MV-4-11 (cell line): ENCODE measurements at places on chromosomes 12 and 14.

DNA sequence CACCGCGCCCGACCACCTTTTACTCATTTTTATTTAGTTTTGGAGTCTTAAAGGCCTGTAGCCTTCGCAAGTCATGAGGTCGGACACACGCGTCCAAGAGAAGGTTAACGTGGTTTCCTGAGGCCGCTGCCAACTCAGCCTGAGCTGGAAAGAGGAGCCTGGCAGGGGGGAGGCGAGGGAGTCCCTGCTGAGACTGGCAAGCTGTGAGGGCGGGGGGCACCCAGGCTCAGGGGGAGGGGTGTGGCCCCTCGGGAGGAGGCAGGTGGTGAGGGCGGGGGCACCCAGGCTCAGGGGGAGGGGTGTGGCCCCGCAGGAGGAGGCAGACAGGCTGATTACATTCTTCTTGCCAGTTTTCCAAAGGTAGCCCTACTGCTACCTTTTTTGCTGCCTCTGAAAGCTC is 143.2 kb downstream of the PIWIL1 start:
- DNase-seq = no peak

DNA sequence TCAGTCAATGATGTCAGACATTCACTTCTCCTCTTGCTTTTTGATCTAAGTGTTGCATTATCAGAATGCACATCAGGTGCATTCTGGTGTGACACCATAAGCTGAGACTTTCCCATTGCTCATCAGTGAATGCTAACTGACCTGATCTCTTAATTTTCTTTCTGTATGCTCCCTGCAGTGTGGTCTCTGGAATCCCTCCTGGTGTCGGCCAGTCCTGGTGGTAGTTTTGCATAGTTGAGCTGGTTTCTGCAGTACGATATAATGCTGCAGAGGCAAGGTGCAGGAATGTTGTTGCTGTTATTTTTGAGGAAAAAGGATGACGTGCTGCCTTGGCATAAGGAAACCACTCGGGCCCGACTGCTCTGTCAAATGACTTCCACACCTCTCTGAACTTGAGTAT is 11.0 kb upstream of the SRP54 start:
- no peak for DNase-seq

DNA sequence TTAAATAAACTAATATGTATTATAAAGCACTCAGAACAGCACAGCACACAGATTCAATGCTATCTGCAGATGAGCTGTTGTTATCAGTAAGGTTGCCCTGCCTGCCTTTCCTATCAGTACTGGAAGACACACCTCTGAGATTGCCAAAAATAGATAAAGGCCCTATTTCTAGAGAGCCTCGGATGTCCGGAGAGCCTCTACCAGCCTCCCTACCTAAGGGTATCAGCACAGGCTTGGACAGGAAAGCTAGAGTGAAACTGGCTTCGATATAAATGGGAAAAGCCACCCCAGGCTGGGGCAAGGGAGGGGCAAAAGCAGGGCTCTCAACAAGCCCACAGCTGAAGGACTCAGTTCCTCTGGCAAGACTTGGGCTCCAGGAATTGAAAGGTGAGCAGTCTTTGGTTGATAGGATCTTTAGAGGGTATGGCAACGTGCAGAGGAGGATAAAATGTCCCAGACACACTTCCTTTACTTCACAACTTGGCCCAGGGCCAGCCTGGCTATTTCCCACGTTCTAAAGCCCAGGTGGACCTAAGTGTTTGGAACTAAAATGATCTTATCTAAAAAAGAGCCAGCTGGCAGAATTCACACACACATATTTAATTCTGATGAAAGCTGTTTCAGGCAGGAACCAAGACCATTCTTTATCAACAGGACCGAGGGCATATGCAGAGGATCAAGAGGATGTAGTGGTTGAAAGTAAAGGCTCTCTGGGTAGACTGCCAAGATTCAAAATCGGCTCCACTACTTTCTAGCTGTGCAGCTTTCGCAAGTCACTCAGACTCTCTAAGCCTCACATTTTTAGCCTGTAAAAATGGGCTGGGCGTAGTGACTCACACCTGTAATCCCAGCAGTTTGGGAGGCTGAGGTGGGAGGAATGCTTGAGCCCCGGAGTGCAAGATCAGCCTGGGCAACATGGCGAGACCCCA is 37.8 kb upstream of the ITPR2 start:
- peak; percentile 84 for DNase-seq

DNA sequence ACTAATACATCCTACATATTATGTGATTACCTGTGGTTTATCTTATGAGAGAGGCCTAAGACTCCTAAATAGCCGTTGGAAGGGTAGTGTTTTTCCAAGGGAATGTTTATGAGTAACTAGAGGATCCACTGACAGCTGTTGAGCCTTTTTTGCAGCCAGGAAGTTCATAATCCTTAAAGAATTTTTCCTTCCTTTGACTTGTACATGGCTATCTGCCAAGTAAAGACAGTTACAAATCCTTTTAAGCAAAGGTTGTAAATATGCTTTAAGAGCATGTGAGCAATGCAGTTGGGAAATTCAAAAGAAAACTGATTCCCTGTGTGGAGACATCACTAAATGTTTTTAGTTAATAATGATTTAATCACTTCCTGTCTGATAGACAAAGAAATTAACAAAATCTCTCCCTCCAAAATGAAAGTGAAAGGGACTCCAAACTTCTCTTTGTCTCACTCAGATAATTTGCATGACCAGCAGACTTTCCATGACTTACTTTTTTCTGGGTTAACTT is 333.8 kb downstream of the PDZRN4 start:
- no peak for DNase-seq

- no peak for DNase-seq
Observed at GRCh38 chr14:105205673-105206208, 24.6 kb upstream of the NUDT14 start.

GRCh38 chr12:2481951-2482350 is 312.8 kb upstream of the FKBP4 start:
- no peak for DNase-seq

DNA sequence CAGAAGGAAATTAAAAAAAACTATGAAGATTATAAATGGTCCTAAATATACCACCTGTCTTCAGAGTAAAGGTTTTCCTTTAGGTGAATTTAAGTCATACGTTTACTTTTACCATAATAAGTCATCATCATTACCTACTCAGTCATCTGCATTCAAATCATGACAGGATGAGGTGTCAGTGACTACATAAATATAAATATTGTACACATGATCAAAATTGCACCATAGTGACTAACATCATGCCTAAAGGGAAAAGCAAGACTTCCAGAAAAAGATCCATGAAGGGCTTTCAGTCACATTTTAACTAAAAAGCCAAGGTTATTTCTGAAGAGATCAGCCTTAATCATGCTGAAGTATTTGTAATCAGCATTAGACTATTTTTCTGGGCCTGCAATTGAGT is 759.9 kb upstream of the FLRT2 start:
- DNase-seq = no peak

- no peak for DNase-seq
Observed at GRCh38 chr12:123019841-123020138, 39.3 kb downstream of the ARL6IP4 start.

- DNase-seq = no peak
Observed at GRCh38 chr12:32343496-32343895, 55.9 kb upstream of the FGD4 start.

- no peak for DNase-seq
Observed at GRCh38 chr14:66649498-66649897, 141.6 kb downstream of the GPHN start.

GRCh38 chr14:102688290-102688689 is 89.0 kb upstream of the TRAF3 start:
- peak; percentile 95 for DNase-seq

GRCh38 chr14:68935761-68936214 is 43.3 kb downstream of the ACTN1 start:
- DNase-seq = no peak

- peak; percentile 88 for DNase-seq
Observed at GRCh38 chr12:22101749-22102243, 55.8 kb downstream of the CMAS start.

DNA sequence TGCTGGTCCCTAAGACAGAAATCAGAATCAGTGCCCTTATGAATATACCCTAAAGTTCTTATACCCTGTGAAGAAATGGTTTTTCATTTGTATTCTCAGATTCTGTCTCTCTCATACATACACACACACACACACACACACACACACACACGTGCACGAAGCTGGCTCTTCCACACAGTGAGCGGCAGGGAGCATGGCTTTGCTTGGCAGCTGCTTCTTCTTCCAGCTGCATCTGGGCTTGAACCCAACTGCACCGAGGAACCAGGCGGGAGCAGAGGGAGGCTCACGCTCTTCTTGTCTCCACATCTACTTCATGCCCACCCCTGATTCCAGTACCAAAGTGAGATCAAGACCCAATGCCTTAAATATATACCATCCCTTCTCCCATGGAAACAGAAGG is 19.4 kb downstream of the GRIN2B start:
- DNase-seq = no peak

DNA sequence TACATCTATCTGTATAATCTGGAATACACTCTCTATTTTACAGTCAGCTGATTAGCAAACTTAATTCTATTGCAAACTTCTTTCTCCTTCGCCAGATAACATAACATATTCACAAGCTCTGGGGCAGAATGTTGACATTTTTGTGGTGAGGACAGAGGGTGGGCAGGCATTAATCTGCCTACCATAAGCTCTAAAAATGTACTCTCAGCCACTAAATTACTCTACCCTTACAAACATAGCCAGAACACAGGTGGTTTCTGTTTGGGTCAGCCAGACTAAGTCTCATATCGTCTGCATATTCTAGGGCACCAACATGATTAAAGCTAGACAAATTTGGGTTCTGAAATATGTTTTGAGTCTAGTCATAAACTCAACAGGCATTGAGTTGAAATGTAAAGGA is 90.1 kb downstream of the SLC6A15 start:
- no peak for DNase-seq

GRCh38 chr14:69554500-69554899 is 20.2 kb downstream of the CCDC177 start:
- DNase-seq = no peak

DNA sequence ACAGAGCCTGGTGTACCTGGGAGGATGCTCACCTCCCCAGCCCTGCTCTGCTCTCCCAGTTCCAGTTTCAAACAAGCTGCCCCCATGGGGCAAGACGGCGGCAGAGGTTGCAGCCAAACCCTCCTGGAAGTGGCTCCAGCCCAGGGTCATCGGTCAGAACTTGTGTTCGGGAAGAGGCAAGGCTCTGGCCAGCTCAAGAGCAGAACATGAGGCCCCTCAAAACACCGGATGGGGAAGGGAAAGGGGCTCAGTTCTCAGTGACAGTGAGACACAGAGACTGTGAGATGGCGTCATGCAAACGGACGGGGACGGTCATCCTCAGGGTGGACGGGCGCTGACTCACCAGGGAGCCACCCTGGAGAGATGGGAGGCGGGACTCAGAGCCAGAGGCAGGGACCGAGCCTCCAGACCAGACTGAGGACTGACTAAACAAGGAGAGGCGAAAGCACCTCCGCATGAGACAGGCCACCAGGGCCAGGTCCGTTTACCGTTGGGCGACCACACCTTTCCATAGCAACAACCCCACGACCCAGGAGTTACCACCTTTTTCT is 63.9 kb upstream of the GALNT9 start:
- DNase-seq = no peak

DNA sequence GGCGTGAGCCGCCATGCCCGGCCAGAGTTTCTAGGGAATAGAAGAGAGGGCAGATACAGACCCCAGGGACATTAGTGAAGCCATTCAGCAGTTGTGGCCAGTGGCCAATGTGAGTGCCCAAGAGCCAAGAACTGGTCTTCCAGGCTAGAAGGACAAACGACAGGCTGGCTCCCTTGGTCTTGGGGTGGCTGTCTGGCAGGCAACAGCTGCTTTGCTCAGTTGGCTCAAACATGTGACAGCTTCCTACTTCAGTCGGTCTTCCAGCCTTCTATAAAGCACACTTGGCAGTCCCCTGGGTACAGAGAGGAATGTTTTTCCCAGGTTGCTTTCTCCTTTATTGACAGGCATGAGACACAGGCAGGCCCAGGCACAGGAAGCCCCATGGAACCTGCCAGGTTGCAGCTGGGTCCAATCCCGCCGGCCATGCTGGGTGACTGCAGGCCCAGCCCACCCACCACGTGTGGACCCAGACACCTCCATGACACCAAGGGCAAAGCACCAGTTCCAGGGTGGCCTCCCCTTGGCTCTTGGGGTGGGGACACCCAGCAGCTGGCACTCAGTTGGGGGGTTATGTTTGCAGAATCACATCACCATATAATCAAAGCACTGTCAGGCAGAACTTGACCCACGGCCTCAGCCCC is 15.4 kb downstream of the CHGA start:
- DNase-seq = no peak

DNA sequence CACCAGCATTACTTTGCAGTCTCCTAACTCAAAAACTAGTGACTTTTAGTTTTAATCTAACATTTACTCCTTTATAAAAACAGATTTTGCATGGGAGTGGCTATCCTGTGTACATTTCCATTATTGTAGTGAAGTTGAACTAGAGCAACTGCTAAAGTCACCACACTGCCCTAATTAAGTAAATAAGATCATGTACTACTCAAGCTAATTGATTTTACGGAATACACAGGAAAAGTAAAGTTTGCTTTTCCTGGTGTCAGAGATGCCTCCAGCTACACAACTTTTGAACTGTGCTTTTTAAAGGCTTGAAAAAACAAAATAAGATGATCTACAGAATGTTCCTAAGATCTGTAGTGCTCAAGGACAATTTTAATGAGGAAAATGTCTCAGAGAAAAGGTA is 50.4 kb upstream of the ATP2A2 start:
- no peak for DNase-seq

DNA sequence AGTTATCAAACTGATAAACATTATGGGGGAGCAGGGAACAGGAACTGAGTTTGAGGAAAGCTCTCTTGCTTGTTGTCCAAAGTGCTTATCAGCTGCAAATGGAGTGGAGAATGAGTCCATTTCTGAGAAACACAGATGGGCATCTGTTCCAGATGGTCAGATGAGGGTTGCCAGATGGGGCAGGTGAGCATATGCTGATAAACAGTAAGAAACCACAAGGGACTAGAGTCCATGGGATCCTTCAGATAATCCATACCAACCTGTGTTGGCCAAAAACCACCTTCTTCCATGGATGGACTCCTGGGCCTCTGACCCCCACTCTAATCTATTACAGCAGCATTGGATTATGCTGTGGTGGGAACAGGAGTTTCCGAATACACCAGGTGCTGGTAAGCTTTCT is 38.3 kb downstream of the GNS start:
- DNase-seq = no peak

DNA sequence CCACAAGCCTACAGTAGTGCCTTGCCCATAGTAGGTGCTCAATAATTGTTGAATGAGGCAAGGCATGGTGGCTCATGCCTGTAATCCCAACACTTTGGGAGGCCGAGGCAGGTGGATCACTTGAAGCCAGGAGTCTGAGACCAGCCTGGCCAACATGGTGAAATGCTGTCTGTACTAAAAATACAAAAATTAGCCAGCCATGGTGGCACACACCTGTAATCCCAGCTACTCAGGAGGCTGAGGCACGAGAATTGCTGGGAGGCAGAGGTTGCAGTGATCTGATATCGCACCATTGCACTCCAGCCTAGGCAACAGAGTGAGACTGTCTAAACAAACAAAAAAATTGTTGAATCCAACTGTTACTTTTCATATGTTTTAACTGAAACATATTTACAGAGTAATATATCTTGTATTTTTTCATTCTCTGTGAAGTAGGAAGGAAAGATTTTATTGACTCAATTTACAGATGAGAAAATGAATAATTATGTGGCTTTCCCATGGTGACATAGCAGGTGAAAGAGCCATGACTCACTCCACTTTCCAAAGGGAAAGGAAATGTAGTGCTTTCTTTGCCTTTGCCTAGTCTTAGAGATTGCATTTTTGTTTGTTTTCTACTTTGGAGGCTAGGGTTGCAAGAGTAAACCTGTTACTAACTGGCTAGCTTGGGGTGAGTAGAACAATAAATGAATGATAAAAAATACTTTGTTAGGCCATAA is 95.4 kb upstream of the SLC38A4 start:
- DNase-seq = no peak
